ENCODE measurements at places on chromosomes 5 and 9.

- no peak for DNase-seq
These were observed 226.7 kb downstream of the PRR16 start for GRCh38 chr5:120690621-120691407.

GRCh38 chr9:70135176-70135575, 91.5 kb downstream of the MAMDC2 start:
- DNase-seq: no peak

DNA sequence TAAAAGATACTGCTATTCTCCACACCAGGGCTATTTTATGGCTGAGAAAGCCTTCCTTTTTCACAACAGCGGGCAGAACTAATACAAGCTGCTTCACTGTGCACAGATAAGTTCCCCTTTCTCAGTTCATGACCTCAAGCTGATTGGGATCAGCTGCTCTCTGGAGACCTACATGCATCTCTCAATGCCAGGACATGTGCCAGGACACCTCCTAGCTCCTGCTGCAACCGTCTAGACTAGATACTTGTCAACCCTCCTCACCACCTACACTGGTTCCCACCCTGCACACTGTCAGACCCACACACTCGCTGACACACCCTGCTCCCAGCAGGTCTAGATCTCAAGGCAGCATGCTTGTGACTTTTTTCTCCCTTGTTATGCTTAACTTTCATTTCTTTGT, 39.8 kb downstream of the STARD4 start:
- no peak for DNase-seq

DNA sequence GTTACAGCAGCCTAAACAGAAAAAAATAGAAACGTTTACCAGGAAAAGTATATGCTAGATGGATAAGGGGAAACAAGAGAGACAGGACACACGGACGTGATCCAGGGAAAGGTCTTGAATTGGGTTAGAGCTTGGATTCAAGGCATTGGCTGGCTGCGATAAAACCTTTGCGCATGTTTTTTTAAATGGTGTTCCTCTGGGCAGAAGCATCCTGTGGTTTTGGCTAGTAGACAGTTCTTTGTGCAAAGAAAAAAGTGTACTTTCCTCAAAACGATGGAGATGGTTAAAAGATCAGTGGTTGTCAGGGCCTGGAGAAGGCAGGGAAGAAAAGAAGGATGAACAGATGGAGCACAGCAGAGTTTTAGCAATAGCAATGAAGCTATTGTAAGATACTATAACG, 37.5 kb upstream of the LIFR start:
- no peak for DNase-seq

DNA sequence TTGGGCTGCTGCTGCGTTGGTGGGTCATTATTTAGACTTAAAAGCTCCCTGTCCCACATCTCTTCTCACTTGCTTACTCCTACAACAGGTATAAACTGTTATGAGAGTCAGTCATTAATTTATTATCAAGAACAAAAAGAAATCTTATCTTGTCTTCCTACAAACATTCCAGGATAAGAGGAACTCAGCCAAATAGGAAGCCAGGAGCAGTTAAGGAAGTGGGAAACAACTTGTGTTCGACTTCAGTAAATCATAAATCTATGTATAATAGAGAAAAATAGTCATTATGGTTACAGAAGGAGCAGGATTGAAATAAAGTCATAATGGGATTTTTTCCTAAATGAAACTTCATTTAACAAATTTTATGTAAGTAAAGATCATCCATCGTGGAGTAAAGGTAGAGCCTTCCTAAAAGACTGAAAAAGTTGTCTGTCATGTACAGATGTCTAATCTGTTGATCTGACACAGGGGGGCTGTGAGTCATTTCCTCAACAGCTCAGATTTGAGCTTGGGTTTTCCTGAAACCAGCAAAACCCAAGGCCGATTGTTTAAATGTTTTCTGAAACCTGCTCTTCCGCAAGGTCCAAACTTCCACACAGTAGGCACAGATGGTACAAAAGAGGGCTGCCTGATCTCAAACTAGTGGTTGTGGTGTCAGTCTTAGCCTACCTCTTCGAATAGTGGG, 25.3 kb upstream of the LRRTM2 start:
- DNase-seq: no peak

DNA sequence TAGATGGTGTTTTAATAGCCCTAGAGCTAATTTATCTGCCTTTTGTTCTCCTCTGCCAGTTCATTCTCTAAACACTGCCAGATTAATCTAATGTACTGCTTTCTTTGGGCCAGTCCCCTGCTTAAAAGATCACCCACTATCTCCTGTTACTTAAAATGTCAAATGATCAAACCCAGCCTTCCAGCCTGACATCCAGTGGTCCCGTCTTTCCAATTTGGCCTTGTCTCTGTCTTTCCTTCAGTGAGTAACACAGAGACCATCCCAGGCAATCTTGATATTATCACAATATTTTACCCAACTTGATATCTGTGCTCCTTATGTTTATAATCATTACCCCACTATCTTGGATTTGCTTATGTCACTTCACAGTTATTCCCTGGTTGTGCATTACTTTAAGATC, 12.0 kb downstream of the PRR16 start:
- DNase-seq: no peak

GRCh38 chr5:119217183-119217582, 138.6 kb upstream of the TNFAIP8 start:
- DNase-seq: no peak

DNA sequence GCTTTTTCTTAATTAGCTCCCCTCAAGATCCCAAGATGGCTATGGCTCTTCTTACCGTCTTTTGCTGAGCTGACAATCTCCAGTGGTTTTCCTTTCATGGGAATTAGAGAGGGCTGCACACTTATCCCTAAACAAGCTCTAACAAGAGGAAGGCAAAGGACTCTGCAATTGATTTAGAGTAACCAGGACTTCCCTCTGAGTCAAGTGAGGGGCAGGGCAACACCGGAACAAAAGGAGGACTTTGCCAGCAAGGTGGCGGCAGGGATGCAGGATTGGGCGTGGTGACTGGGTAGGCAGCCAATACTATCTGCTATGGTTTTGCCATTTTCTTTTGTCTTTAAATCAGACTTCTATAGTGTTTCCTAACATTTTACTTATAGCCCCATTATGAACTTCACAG, 9.8 kb downstream of the SLC44A1 start:
- no peak for DNase-seq

- DNase-seq: no peak
These were observed 59.3 kb downstream of the RALGPS1 start for GRCh38 chr9:126973651-126974529.

GRCh38 chr5:154115291-154115690, 75.2 kb upstream of the GALNT10 start:
- DNase-seq: no peak

Measured in T-helper 9 cell (primary cell).